ENCODE measurements at places on chromosomes 2 and 18. TPM values are rescaled to one million over a fixed set of nuclear protein-coding genes. Genes with fewer than 3 reads are reported as not detected.

HRH4 gene
- not detected for total RNA-seq

PTPRN gene
- total RNA-seq, result not detected

C18orf54 gene
- 2.4 TPM for total RNA-seq

GRCh38 chr2:74066491-74067203, 81.1 kb downstream of the BOLA3 start:
- DNase-seq, result no peak

DNA sequence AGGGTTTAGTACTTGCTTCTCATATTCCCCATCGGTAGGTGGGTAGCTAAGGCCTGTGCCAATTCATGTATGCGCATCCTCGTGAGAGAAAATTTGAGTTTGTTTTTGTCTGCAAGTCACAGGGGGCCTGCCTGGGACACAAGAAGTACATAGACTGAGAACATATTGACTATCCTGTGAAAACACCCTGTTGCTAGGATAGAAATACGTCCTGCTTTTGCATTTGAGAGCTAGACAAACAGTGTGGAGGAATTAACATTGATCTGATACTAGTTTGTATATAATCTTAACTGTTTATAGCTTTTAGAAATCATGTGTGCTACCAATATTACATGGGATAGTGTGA, 10.9 kb downstream of the WDR7 start:
- no peak for DNase-seq

DNA sequence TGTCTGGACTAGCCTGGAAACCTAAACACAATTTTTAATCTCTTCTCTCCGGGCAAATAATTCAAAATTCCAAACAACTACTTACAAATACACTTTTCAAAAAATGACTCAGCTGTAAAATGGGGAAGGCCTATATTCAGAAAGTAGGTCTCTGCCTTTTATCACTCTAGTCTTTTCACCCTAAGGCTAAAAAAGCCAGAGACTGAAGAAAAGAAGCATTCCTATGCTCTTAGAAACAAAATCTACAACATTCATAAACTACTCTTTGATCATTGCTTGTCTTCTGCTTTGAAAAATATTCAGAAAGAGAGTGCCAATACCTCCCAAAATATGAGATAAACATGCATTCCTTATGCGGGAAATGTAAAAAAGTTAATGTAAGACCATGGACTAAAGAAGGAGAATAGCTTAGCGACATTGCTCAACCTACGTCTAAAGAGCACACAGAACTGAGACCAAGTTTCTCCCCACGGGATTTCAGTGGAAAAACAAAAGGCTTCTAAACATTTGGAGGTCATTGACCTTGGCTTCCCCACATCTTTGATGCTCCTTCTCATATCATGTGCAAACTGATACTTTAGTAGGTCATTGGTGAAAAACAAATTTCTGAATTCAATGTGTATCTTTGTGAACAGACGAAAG, 74.4 kb upstream of the EPB41L3 start:
- no peak for DNase-seq

DNA sequence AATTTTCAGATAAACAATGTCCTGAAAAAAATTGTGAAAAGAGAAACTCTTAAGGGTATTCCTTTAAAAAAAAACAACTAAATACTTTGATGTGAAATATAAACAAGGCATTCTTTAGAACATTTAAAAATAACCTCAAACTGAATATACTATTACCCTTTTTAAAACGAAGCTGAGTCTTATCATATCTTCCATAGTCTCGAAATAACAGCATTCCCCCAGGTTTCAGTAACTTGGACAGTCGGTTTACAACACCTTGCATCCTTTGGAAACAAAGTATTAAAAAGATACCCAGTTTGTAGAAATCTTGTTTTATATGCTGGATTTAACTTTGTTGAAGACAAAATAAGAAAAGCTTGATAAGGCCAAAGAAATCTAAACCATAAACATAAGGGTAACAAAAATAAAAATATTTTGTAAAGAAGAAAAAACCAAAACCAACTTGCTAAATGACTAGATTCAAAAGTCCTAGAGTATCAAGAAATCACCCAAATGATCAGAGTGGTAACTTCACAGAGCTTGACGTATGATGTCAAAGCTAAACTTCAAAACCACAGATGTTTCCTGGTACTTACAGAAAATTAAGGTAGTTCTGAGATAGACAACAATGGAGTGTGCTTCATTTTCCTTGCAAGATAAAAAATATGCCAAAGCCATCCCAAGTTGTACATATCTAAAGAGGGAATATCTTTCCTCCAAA, 107.8 kb downstream of the METTL8 start:
- no peak for DNase-seq

- no peak for DNase-seq
Observed at GRCh38 chr2:160051371-160051800, 11.0 kb downstream of the PLA2R1 start.

GRCh38 chr2:133515271-133515670, 53.0 kb downstream of the NCKAP5 start:
- DNase-seq, result no peak

GRCh38 chr2:150677551-150677950, 190.1 kb upstream of the RND3 start:
- no peak for DNase-seq

GRCh38 chr2:232501794-232502390, 14.3 kb upstream of the ECEL1 start:
- no peak for DNase-seq

- no peak for DNase-seq
Observed at GRCh38 chr18:5064841-5065370, 132.2 kb downstream of the AKAIN1 start.

DNA sequence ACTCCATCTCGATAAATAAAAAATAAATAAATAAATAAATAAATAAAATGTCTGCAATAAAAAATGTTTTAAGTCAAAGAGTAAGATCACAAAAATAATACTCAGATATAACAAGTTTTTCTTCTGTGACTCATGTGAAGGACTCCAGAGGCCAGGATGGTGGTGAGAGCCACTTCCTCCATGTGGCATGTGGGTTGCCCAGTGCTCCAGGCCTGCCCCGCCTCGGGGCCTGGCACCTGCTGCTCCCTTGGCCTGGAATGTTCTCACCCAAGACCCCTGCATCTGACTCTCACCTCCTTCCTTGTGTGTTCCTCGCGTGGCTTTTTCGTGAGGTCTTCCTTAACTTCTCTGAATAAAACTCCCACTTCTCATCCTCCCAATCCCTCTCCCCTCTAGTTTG, 77.4 kb upstream of the LDLRAD4 start:
- DNase-seq, result no peak
